ENCODE measurements at places on chromosomes 2 and 18. TPM values are rescaled to one million over a fixed set of nuclear protein-coding genes. Genes with fewer than 3 reads are reported as not detected.

The DNAJC27 gene
- total RNA-seq = 6.0 TPM

The SLC4A3 gene
- 9.5 TPM for total RNA-seq

The CHST9 gene
- not detected for total RNA-seq

The FN1 gene
- total RNA-seq = 2,380 TPM
